Fibroblast of mammary gland (primary cell): ENCODE measurements at places on chromosomes 12 and 14.
A peak's percentile ranks its signal among the peaks of the same experiment; 100 is the strongest.

- DNase-seq, result no peak
Observed at GRCh38 chr12:96846293-96846692, 60.8 kb upstream of the NEDD1 start.

DNA sequence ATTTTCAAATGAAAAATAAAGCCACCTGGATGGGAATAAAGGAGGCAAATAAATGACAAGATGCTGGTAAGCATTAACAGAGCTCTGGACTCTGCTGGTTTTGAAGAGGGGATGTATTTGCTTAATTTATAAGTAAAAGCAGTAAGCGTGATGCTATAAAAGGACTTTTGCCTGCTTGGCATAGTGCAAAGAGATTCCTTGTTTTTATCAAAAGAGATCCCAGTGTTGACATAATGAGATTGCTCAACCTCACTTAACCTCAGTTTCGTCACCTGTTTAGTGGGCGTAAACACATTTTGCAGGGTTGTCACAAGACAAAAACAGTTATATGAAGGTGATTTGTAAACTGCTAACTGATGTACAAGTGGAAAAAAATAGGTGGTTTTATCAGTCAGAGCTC, 13.8 kb downstream of the ASCL1 start:
- no peak for DNase-seq

DNA sequence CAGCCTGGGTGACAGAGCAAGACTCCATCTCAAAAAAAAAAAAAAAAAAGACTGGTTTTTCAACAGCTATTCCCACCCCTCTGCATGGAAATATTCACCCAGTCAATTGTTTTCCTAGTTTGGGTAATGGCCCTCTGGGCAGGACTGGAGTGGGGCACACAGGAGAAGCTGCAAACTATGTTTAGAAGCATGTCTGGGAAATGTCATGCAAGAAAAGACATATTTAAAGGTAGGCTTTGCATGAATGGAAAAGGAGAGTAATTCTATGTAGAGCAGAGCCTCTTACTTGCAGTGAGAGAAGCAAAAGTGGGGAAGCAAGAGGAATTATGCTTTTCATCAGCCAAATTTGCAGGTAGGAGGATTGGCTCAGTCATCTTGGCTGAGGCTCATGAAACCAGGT, 276.5 kb upstream of the PLEKHG7 start:
- DNase-seq, result no peak

DNA sequence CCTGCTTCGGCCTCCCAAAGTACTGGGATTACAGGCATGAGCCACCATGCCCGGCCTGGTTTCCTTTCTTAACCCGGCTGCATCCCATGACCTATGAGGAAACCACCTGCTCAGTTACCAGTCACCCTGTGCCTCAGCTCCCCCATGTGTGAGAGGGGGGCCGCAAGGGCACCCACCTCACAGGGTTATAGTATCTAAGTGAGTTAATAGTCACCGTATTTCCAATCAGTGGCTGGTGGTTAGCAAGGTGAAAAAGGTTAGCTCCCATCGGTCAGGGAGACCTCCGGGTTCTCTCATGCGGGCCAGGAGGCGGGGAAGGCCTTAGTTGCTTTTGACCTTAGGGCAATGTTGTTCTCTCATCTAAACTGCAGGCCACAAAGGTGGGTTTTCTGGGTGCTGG, 6.7 kb downstream of the LRP1 start:
- peak; percentile 54 for DNase-seq

DNA sequence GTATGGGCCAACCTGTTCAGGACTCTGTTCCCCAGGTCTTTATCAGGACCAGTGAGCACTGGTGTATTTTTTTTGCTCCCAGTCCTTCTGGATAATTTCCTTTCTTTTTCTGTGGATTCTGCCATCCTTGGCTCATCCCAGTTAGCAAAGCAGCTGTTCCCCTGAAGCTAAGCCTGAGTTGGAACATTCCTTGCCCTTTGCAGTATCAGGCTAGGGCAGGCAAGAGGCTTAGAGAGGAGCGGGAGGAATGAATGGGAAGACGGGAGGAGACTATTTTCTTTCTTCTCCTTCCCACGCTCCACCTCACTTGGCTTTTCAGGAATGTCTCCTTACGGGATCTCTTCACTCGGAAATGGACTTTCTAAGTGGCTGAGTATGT, 29.2 kb downstream of the ERG28 start:
- DNase-seq, result no peak

DNA sequence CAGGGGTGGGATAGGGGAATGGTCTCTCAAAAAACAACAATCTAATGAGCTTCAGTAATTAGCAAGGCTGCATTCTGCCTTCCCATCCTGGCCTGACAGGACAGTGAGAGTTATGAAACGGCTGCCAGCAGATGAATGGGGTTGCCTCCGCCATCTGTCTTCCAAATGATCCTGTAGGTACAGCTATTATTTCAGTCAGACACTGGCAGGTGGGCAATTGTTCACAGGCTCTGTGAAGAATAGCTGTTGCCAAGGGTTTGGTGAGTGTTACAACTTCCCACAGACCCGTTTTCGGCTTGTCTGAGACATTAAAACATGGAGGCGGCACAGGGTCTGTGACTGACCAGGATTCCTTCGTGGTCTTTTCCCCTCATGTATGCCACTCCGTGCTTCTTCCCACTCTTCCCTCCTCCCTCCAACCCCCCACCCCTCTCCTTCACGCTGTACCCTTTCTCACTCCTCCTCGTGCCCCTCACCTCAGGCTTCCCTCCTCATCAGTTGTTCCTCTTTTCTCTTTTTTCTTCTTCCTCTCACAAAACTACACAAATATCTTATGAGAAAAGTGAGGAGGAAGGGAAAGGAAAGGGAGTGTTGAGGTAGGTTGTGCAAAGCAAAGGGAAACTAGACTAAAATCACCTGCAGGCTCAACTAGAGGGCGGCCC, 160.8 kb upstream of the GZMB start:
- DNase-seq, result no peak

DNA sequence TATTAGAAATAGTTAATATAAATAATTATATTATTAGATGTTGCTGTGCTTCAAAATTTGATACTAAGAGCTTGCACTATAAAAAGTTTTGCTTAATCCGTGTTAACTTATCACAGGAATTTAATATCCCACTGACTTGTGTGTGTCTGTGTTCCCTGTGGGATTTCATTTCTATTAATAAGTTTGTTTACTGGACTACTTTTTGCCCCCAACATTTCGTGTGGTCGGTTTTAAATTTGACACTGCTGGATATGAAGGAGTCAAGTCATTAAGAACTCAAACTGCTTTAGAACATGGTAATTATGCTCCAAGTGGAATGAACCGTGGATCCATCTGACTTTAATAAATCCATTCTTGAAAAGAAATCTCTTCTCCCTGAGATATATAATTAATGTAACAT, 182.2 kb upstream of the NUDT4 start:
- DNase-seq, result no peak

DNA sequence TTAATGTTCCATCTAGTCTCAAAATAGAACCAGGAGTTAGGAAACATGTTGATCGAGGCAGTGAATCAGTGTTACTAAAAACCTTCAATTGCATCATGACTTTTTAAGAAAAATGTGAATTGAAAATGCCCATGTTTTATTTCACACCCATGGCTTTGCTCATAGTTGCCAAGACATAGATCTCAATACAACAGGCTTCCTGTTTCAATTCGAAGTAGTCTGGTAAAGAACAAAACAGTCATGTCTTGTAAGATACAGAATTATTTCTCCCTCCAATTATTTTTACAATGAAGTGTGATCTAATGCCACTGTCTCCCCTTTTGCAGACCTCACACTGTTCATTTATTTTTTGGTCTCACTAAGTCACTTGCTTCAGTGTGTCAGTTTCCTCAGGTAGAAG, 44.6 kb upstream of the FAR2 start:
- no peak for DNase-seq

DNA sequence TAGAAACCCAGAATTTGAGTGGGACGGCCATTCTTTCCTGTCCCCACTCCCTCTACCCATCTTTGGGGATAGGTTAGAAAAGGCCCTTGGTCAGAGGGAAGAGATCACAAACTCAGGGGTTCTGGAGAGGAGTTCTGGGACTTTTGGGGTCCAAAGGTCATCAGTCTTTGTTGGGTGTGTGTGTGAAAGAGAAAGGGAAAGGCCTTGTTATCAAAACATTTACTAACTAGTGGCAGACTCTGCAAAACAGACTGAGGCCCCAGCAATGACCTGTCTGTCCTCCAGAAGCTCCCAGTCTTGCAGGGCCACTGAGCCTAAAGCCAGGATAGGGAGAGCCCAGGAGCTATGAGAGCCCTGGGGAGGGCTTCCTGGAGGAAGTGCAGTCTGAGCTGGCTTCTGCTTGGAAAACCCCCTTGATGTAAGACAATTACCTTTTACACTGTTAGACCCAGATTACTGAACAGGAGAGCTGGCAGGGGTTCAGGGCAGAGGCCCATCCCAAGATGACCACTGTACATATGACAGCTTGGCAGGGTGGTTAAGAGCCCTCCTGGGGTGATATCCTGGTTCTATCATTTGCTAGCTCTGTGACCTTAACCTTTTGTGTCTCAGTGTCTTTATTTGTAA, 429.1 kb upstream of the CCDC196 start:
- DNase-seq, result no peak

- DNase-seq, result peak; percentile 20
Observed at GRCh38 chr14:59190372-59190771, 1.9 kb downstream of the DAAM1 start.

- DNase-seq, result no peak
Observed at GRCh38 chr12:65196762-65197567, 27.6 kb downstream of the LEMD3 start.

GRCh38 chr14:22400655-22401259, 188.3 kb downstream of the DAD1 start:
- DNase-seq, result no peak
